ENCODE measurements at places on chromosomes 11 and 22. TPM values are rescaled to one million over a fixed set of nuclear protein-coding genes. Genes with fewer than 3 reads are reported as not detected.

DNA sequence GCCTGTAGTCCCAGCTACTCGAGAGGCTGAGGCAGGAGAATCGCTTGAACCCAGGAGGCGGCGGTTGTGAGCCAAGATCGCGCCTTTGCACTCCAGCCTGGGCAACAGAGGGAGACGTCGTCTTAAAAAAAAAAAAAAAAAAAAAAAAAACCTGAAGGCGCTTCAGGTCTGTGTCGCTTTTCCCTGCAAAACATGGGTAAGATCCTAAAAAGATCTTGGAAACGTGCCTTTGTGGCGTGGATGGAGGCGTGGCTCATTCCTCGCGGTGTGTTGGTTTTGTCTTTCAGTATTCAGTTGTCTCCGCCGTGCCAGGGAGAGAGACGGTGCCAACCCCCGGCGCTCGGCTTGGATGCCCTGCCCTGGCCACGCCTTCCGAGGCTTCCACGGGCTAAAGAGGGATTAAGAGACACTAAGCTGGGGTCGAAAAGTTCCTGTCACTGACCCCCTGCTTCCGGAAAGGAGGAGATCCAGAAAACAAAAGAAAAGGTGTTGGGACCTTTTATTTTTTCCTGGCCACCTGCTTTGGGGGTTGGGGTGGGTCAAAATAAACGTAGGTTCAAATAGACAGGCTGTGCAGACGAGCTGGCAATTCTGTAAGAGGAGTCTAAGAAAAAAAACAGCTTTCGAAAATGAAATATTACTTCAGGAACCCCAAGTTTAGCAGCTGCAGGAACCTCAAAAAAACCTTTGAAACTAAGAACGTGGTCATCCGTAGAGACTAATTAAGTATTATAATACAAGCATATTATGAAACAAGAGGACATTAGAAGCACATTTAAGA lies 1.1 kb upstream of the SLC35F2 start:
- DNase-seq = no peak

DNA sequence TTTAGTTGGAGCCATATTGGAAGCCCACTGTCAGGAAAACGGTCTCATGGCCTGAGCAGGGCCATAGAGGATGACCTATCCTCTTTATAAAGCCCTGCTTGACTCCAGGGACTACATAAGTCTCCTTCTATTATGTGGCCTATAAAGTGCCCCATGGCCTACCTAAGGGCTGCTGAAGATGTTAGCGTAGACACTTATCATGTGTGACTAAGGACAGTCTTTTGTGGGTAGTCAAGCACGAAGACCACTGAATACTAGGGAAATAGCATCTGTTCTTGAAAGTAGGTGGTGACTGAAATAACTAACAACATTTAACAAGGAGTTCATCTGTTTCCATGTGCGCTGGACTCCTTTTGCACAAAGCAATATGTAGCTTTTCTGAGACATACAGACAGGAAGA lies 117.1 kb downstream of the SWAP70 start:
- no peak for DNase-seq

GRCh38 chr11:27055065-27055682 lies 14.6 kb downstream of the BBOX1 start:
- no peak for DNase-seq

GRCh38 chr22:44023404-44024287 lies 456 bp upstream of the PARVB start:
- peak; percentile 54 for DNase-seq

DNA sequence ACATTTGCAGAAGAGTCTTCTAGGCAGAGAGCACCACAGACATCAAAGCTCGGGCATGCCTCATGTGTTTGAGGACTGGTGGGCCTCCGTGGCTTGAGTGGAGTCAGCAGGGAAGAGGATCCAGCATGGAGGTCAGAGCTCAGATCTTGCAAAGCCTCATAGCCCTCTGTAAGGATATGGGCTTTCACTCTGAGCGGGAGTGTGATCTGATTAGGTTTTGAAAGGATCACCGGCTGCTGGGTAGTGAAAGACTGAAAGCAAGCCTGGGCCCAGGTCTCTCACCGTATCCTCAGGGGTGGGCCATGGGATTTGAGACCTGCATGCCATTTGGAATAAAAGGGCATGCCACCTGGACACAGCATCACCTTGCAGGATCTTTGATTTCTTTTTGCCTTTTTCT lies 112.7 kb downstream of the TEAD1 start:
- DNase-seq = no peak

DNA sequence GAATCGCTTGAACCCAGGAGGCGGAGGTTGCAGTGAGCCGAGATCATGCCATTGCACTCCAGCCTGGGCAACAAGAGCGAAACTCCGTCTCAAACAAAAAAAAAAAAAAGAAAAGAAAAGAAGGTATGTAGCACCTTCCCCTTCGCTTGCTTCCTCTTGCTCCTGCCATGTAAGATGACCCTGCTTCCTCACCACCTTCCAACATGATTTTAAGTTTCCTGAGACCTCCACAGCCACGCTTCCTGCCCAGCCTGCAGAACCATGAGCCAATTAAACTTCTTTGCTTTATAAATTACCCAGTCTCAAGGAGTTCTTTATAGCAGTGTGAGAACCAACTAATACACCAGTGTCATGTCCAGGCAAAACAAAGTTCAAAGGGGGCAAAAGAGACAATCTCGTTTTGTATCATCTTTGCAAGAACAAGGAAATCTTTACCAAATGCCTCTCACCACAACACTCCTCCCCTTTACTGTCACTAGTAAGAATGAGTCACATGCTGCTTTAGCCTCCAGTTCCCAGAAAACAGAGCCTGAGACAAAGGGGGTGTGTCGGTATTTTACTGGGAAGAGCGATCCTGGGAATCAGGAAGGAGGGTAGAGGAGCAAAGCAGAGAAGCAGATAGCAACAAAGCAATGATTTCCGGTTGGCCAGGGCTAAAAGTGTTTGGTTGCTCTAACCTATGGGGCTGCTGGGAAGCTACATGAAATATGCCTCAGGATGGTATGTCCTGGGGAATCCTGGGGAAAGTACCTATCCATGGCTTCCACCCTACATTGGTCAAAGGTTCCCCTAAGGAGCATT lies 10.5 kb upstream of the MCHR1 start:
- DNase-seq = no peak

DNA sequence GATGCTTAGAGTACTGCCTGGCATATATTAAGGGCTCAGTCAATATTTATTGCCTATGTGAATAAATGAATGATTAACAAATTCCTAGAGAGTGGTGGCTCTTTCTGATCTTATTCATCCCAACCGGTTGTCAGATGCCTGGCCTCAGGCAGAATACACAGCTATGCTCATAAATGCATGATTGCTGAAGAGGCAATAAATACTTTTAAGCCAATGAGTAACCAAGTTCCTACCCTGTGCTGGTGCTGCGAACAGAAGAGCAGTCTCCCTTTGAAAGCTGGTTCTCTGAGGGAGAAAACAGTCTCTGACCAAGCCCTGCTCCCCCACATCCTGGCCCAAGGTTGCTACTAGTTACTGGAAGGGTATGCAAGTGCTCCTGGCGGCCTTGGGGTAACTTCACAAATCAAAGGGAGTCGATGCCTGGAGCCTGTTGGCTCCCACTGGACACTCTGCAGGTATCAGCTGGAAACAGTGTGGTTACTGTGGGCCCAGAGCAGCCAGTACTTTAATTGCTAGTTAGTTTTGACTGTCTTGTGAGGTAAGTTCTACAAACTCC lies 2.8 kb downstream of the USH1C start:
- DNase-seq = no peak

DNA sequence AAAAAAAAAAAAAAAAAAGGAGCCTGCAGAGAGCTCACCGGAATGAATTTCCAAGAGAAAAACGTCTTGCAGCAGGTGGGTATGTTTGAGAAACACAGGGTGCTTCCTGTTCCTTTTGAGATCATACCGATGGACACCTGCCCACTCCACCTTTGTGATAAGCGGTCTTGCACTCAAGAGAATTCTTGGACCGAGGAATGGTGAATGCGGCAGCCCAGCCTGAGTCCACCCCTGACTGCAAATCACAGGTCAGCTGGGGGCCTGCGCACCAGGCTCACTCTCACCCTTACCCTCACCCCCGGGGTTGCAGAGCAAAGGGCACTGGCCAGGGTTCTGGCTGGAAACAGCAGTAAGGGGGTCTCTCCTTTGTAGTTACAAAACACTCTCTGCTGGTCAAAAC lies 16.8 kb upstream of the TEF start:
- DNase-seq = no peak

- DNase-seq = no peak
These were observed 161.2 kb upstream of the GRIA4 start for GRCh38 chr11:105448703-105449079.

DNA sequence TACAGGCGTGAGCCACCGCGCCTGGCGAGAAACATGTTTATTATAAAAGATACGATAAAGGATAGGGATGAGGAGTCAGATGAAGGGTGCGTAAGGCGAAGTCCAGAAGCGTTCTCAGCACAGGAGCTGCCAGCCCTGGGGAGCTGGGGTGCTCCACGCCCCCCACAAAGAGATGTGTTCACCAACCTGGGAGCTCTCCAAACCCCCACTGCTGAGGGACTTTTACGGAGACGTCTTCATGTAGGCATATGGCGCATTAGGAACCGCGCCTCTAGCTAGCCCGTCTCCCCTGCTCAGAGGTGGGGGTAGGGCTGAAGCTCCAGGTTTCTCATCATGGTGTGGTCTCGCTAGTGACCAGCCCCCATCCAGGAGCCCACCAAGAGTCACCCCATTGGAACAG lies 8.4 kb upstream of the ZBED4 start:
- no peak for DNase-seq

- no peak for DNase-seq
These were observed 413.4 kb downstream of the SOX6 start for GRCh38 chr11:15942936-15943335.

The DERL3 gene
- total RNA-seq = 5.1 TPM

The KCNJ11 gene
- not detected for total RNA-seq

The TMEM218 gene
- total RNA-seq = 10.1 TPM

The CATSPERZ gene
- 0.55 TPM for total RNA-seq

Data from activated naive CD4-positive, alpha-beta T cell treated with anti-CD3 and anti-CD28 coated beads, Interleukin-2, amount 50 U/mL, for 72 hours (primary cell).